ENCODE measurements at places on chromosomes 16 and 17.
A peak's percentile ranks its signal among the peaks of the same experiment; 100 is the strongest.

DNA sequence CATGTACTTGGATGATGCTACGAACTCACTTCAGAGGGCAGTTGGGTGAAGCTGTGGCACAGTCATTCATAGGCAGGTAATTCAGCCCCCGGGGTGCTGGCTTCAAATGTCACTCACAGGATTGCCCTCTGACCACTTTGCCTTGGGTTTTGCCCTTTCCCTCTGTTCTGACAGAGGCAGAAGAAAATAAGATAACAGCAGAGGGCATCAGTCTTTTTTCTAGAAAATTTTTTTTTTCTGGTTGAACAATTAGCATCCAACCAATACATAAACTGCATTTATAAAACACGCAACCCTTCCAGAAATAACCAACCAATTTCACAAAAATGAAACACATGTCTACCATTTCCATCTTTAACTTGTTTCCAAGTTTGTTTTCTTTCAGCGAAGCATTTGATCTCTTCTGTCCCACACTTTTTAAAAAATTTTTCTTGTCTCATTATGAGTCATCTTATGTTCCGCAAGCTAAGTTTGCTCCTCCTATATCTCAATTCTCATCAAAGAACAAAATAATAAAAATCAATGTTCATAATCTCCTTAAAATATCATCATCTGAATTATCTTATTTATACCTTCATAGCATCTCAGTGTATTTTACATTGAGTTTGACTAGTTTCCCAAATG, 15.6 kb downstream of the NACA2 start:
- DNase-seq: no peak

DNA sequence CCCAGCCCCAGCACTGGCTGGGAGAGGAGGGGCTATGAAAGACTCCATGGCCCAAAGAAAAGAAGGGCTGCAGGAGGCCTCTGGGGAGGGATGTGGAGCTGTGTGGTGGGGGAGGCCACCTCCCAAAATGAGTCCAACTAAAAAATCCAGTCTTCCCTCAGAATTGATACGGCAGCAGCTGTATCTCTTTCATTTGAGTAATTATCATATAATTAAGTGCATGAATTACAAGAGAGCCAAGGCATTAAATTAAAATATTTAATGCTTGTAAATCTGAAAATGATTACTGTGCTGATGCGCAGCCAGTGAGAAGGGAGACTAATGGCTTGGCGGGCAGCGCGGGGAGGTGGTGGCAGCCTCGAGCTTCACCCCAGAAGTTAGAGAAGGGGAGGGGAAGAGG, 192.8 kb downstream of the C16orf78 start:
- DNase-seq: no peak

- DNase-seq: no peak
These were observed 83.8 kb downstream of the GNAO1 start for GRCh38 chr16:56275076-56275475.

DNA sequence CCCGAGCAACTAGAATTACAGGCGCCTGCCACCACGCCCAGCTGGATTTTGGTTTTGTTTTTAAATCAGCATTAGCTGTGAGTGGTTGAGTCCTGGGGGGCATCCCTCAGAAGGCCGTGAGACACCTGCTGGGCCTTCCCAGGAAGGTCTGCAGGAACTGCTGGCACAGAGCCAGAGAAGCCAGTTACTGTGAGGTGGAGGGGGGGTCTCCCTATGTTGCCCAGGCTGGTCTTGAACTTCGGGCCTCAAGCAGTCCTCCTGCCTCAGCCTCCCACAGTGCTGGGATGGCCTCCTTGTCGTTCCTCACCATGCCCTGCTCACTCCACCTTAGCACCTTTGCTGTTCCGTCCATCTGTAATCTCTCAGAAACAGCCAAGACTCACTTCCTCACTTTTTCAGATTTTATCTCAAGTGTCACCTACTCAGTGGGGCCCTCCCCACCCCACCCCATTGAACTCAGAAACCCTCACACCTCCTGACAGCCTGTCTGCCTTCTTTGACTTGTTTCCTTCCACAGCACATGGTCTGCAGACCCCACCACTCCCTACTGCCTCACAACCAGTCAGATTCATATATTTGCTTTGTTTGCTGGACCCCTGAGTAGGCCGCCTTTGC, 62.3 kb downstream of the WSB1 start:
- DNase-seq: no peak

DNA sequence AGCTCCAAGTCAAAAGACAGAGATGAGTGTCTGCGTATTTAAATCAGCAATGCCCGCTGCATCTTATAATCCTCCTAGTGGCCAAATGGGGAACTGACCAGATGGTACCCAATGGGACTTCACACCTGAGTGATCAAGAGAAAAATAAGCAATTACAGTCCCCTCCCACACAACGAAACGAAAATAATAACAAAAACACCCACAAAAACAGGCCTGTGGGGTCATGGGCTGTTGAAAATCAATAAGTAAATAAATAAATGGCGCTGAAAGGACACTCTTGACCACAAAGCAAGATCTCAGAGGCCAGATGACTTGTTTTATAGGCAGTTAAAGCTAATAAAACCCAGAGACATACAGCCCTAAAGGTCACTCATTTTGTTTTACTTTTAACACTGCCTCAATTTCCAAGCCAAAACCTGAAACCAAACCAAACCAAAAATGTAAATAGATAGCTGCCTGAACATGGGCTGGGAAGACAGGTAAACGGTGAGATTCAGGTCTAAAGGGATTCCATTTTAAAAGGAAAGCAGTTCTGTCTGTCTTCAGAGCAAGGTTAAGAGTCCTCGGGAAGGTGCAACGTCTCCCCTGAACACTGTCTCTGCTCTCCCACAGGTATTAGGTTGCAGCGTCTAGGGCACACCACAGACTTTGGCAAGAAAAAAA, 1.3 kb downstream of the ZNF821 start:
- peak; percentile 19 for DNase-seq

GRCh38 chr17:43608313-43608712, 53.4 kb downstream of the MEOX1 start:
- DNase-seq: no peak

GRCh38 chr17:48892940-48893645, 506 bp downstream of the ATP5MC1 start:
- DNase-seq: no peak

GRCh38 chr17:28948342-28948741, 3.0 kb downstream of the PHF12 start:
- no peak for DNase-seq

DNA sequence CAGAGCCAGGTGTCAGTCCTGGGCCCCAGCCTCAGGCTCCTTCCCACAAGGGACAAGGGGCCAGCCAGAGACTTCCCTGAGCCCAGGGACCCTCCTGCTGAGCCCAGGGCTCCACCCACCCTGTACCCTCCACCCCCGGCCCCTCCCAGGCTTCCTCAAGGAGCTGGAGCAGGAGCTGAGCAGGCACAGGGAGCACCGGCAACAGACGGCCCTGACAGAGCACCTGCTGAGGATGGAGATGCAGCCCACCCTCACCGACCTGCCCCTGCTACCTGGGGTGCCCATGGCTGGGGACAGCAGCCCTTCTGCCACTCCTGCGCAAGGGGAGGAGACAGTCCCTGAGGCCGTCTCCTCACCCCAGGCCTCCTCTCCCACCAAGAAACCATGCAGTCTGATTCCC, 4.5 kb downstream of the SCRN2 start:
- DNase-seq: no peak

DNA sequence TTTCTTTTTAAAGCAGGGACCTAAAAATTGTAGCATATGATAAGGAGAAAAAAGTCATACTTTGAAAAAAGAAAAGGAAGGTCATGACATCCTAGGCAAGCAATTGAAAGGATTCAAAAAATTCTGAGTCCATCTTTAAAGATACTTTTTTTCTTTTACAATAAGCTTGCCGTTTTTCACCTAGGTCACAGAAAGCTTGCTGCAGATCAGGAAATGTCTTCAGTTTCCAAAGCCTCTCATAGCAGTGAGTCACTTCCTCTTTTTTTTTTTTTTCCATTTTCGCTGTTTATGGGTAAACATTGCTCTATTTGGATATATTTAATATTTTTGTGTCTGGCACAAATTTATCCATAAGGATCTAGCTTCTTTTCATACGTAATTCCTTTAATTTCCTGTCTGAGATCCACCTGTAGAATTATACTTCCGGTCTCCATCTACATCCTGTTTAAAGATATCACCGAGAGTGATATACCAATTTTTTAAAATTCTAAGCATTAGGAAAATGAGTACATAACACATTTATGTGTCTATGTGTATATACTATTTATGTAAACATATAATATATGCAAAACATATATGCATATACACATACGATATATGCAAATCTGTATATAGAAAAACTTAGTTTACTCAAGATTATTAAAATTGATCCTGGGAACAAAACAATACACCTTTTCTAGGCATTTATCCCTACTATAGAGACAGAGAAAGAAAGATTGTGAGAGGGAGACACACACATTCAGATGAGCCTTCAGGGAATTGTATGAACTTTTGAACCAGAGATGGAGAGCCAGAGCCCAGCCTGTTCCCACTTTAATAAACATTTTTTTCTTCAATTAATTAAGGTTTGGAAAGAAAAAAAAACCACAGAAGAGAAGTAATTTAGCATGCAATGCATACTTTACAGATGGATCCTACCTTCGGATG, 134.4 kb downstream of the SKAP1 start:
- no peak for DNase-seq

- DNase-seq: no peak
These were observed 401.2 kb downstream of the SEC14L1 start for GRCh38 chr17:77542011-77542410.

GRCh38 chr17:78081551-78081950, 47.0 kb downstream of the TMC6 start:
- no peak for DNase-seq

DNA sequence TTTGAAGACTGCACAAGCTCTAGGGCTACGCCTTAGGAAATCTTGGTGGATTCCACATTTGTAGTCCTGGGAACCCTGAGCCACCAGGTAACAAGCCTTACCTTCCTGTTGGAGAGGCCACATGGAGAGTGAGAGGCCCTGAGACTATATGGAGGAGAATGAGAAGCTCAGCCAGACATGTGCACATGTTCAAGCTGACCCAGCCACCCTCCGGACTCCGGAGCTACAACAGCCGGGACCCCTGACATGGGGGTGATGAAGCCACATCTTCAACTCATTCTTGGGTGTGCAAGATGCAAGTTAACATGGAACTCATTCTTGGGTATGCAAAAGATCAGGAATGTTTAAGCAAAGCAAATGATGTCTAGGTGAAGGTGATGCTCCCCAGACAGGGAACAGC, 62.7 kb downstream of the GNA13 start:
- DNase-seq: no peak

- DNase-seq: no peak
These were observed 34.3 kb upstream of the WSCD1 start for GRCh38 chr17:6035801-6036394.

DNA sequence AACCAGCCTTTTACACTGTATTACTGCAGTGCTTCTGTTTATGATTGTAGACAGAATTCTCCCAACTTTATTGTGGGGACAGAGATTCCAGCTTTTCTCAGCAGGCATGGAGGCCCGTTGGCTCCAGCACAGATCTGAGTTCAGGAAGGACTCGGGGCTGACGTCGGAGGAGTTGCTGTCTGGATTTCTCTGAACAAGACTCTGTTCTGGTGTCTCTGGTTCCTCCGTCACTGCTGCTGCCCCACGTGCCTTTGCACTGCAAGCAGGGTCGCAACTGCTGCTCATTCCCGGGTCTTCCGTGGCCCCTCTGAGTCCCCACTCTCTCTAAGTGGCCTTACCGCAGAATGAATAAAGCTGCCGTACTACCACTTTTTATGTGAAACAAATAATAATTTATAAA, 88.4 kb downstream of the BANP start:
- no peak for DNase-seq

GRCh38 chr17:72064606-72065193, 56.1 kb upstream of the SOX9 start:
- no peak for DNase-seq

- DNase-seq: no peak
These were observed 1.8 kb upstream of the MIF4GD start for GRCh38 chr17:75272848-75273184.

DNA sequence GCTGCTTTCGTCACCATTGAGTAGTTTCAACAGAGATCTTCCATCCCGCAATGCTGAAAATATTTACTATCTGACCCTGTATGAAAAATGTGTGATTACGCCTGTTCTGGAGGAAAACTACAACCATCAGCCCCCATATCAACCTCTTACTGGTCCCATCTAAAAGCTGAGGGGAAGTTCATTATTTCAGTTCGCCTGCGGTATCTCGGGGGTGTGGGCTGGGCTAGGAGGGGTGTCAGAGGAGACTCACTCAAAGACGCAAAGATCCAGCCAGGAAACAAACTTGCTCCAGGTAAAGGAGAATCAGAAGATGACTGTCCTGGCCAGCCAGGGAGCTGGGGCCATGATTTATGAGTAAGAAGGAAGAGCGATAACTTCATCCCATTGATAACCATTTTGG, 13.7 kb downstream of the CACNG1 start:
- DNase-seq: no peak

DNA sequence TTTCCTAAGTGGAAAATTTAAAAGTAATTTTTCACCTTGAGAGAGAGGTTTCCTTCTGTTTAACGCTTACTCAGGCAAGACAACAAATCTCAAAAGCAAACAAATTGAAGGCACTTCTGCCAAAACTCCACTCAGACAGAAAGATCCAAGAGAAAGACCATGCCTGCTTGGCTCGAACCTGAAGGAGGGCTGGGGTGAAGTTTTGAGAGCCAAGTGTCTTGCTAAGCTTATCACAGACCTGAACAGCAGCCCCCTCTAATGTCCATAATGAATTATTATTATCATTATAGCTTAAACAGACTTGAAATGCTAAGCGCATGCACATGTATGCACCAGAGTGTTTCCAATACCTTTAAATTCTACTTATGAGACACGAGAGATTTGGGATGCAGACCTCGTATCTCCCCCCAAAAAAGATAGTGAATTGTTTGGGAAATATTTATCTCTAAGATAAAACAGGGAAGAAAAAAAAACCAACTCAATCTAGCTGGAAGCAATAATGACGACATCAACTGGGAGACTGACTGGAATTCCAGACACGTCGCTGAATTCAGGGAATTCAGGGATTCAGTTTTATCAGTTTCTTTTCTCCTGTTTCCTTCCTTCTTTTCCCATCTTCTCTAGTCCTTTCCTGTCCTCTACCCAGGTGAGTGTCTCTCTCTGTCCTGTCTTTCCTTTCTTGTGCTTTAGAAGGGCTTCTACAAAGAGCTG, 473.2 kb downstream of the RBFOX1 start:
- DNase-seq: no peak

DNA sequence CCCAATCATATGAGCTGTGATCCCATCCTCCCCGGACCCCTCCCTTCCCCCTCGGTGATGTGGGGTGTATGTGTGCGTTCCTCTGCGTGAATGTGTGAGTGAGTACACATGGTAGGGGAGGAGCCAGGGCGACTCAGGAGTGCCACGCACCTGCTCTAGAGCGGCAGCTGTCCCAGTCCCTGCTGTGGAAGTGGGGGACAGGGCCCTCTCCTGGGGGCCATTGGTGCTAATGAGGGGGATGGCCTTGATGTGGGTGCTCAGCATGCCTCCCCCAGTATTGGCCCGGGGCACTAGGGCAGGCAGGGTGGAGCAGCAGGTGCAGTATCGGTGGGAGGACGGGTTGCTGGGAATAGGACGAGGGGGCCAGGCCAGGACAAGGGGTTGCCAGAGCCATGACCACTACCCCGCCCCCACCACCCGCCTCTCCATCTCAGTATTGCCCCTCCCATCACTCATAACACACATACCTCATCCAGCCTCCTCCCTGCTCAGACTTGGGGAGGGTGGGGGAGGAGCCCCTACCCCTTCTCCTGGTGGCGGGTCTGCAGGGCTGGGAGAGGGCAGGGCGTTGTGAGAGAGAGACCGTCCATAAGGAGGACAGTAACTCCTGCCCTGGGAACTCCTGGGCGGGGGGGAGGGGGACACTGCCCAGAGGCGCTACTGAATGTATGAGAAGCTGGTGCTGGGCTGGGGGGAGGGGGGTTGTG, 8.5 kb downstream of the NR1D1 start:
- peak; percentile 21 for DNase-seq

GRCh38 chr17:1626333-1626732, 2.3 kb downstream of the SLC43A2 start:
- DNase-seq: no peak
